Stimulated activated CD4-positive, alpha-beta T cell treated with anti-CD3 and anti-CD28 coated beads, TNF-alpha, amount 100 ng/mL, for 48 hours (primary cell): ENCODE measurements at places on chromosomes 2 and 18.

DNA sequence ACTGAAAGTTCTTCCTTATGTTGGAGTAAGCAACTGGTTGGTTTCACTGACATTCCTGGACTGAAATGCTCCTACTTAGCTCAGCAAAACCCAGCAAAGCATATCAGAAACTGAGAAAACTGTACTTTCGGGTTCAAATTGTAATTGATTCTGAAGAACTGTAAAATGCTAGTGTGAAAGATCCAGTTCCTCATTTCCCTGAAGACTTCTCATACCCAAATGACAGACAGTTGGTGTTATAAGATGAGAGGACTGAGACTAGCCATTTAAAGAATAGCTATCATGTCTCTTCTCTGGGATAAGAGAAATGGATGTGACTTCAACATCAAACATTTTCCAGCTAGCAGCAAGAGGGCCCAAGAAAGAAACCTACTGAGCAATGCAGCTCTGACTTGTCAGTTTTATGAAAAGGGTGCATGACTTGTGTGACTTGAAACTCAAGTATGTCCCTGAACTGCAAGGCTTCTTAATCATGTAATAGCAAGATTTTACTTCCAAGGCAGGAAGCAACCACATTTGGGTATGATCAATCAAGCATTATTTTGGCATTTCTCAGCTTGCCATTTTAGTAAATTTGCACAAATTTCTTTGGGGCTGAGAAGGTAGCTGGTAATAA is 420.3 kb upstream of the MMADHC start:
- no peak for DNase-seq

- DNase-seq, result no peak
These were observed 290.3 kb upstream of the CCDC68 start for GRCh38 chr18:55249550-55249949.

GRCh38 chr18:50006470-50007046 is 188.4 kb downstream of the MYO5B start:
- no peak for DNase-seq

DNA sequence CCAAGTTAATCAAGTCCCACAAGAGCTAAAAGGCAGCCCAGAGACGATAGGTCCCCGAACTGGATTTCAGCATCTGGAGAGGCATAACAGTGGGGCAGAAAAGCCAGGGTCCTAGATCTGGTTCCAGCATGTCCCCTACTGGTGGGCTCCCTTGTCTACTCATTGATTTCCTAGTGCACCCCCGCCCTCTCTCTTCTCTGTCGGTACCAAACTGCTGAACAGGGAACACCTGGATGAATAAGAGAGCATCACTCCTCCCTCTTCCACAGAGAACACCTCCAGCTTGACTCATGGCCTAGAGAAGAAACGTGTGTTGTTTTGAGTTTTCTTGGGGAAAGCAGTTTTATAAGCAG is 101.3 kb downstream of the FOXI3 start:
- DNase-seq, result no peak

DNA sequence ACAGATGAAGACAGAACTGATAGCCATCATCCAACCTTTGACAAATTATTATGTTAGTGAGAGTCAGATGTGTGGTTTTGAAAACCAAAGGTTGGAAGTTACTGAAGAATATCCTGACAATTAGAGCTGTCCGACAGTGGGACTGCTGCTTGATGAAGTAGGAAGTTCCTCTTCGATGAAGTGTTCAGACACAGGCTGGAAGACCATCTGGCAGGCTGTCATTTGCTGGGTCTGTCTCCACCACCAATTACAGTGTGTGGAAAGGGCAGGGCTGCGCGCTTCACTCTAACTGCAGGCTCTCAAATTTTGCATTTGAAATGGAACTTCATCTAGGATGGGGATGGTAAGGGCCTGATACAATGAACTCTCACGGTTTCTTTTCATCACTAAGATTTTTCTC is 313.8 kb downstream of the PIK3C3 start:
- no peak for DNase-seq

- no peak for DNase-seq
These were observed 18.7 kb upstream of the SMAD2 start for GRCh38 chr18:47949202-47949601.

DNA sequence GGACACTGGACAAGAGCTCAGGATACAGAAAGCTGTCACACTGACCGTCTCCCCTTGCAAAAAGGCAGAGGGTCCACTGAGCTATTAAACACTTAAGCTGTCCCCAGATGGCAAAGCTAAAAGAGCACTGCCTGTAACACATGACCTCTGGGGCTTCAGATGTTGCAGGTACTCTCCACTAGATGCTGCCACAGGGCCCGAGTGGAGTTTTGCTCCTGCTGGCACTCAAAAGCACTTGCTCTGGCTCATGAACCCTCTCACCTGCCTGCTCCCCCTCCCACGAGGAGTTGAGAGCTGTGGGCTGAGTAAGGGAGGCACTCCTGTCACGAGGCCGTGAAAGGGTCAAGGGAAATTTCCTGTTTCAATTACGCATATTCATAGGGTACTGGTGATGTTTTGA is 227.9 kb downstream of the PRKCE start:
- DNase-seq, result no peak

DNA sequence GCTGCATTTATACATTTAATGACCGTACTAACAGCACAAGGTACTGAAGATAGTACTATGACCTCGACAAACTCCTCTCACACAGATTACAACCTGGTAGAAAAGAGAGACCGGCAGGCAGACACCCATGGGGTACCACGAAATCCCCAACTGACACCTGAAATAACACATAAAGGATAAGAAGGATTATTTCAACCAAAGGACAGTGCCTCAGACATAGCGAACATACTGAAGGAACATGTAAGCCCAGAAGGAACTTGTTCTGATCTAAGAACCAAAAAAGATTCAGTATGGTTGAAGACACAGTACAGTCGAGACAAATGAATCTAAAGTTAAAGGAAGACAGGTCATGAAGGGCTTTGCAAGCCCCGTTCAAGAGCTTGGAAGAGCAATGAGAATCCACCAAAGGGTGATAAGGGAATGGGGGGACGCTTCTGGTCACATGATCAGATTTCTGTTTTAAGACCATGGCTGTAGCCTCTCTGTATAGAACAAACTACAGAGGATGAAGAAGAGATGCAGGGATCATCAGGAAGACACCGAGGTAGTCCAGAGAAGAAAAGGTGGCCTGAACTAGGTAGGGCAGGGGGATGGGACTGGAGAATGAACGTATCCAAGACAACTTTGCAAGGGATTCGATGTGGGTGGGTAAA is 902 bp downstream of the MCFD2 start:
- no peak for DNase-seq

GRCh38 chr2:168343586-168343985 is 96.2 kb upstream of the STK39 start:
- no peak for DNase-seq
